ENCODE measurements at places on chromosomes 13 and 19.

DNA sequence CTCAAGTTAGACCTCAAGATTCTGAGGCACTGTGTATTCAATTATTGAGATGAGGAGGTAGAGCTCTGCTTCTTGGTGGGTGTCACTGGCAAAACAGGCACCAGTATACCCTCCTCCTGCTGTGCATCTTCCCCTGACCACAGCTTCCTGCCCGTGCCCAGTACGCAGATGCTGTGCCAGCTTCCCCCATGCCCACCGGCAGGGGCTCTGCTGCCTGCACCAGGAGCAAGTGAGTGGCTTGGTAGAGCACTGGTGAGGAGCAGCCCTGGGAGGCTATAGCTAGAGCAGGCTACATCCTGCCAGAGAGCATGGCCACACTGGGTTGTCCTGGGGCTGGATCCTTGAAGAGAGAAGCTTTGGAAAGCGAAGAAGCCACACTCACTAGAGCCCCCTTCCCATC is 21.0 kb upstream of the RNF17 start:
- DNase-seq, result no peak

DNA sequence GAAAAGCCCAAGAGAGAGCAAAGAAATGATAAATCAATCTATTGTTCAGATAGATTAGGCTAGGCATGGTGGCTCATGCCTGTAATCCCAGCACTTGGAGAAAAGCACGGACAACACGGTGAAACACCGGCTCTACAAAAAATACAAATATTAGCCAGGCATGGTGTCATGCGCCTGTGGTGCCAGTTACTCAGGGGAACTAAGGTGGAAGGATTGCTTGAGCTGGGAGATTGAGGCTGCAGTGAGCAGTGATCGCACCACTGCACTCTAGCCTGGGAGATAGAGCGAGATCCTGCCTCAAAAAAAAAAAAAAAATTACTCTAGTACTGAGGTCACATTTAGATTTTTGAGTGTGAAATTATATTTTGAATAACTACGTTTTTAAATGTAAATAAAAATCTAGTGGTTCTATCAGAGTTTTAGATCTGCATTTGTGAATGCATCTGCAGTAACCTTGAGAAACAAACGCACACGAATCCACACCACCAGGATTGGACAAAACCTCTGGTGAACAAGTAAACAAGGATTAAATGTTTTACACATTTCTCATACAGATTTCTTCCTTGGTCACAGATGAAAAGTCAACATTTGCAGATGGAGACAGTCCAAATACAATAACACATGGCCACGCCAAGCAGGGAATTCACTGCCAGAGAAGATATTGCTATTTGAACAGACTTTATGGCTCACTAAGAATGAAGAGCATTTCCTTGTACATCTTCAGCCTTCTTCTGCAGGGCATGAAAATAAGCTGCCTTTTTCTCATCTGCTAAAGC is 917.6 kb downstream of the PCDH9 start:
- DNase-seq, result no peak

GRCh38 chr13:105634059-105634458 is 901.4 kb downstream of the EFNB2 start:
- no peak for DNase-seq

GRCh38 chr19:2578901-2579677 is 103.2 kb downstream of the GADD45B start:
- peak; percentile 77 for DNase-seq

GRCh38 chr13:79405501-79405830 is 589 bp downstream of the RBM26 start:
- no peak for DNase-seq

- DNase-seq, result no peak
These were observed 688 bp downstream of the ZNF606 start for GRCh38 chr19:58001895-58002369.

DNA sequence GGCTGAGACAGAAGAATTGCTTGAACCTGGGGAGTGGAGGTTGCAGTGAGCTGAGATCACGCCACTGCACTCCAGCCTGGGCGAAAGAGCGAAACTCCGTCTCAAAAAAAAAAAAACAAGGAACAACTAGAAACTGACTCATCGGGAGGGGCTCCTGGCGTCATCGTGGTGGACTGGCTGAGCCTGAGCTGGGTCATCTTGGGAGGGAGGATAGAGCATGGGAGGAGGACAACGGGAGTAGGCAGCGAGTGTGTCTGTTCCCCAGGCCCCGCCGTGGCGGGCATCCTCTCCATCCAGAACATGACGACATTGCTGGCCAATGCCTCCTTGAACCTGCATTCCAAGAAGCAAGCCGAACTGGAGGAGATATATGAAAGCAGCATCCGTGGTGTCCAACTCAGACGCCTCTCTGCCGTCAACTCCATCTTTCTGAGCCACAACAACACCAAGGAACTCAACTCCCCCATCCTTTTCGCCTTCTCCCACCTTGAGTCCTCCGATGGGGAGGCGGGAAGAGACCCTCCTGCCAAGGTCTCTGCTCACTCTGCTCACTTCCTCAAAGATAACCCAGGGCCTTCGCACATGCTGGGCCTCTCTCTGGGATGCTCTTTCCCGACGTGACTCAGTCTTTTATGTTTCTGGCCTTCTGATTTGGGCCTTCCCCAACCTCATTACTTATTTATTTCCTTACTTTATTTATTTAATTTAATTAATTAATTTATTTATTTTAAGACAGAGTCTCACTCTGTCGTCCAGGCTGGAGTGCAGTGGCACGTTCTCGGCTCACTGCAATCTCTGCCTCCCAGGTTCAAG is 16.6 kb downstream of the DDX39A start:
- DNase-seq, result no peak

GRCh38 chr13:45950386-45951000 is 98.9 kb upstream of the SIAH3 start:
- no peak for DNase-seq

GRCh38 chr13:41995336-41995735 is 34.4 kb upstream of the VWA8 start:
- DNase-seq, result no peak

GRCh38 chr13:93217721-93218261 is 8.8 kb upstream of the GPC6 start:
- DNase-seq, result no peak

DNA sequence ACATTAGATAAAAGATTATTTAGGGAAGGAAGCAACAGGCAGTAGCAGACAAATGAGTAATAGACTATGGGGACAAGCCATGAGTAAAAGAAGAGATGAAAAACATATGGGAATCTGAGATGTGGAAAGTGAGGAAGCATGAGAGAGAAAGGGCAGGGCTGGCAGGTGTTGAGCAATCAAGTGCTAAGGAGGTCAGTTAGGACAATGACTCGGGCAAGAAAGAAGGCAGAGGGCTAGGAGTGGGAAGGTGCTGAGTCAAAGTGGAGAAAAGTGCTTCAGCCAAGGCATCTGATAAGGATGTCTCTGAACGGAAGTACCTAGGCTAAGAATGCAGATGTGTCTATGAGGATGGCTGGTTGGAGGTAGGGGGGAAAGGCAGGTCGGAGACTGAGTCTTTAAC is 291.9 kb upstream of the HTR2A start:
- DNase-seq, result no peak

DNA sequence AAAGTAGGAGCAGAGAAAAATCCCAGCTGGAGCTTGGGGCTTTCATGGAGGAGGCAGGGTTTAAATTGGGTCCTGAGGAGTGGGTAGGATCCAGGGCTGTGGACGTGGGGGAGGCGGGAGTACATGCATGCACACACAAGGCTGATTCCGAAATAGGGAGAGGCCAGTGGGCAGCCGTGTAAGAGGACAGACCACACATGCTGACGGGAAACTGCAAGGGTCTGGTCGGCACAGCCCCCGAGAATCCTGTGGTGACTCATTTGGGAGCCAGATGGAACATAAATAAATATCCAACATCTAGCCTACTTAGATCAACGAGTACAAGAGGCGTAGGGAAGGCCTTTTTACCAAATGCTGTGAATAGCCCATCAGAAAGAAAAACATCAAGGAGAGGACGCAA is 216.3 kb upstream of the ZNF507 start:
- no peak for DNase-seq

- no peak for DNase-seq
These were observed 8.3 kb downstream of the IRS2 start for GRCh38 chr13:109778102-109778542.

DNA sequence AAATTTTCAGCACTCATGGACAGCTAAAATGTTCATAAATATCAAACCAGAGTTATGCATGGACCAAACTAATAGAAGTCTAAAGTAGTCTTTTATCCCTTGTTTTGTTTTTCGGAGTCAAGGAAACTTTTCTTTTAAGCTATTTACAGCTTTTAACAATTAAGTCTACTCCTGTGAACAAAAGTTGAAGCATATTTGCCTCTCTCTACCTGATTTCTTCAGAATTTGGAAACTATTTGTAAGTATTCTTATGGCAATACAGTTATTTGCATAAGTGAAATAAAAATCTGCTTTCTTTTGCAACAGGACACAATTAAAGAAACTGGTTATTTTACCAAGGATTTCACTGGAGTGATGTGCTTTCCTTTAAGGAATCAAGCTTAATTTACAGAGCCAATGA is 47.1 kb upstream of the ANKRD10 start:
- no peak for DNase-seq

GRCh38 chr13:113489549-113490495 is 689 bp downstream of the DCUN1D2 start:
- no peak for DNase-seq

- DNase-seq, result no peak
These were observed 6.4 kb downstream of the ZNF808 start for GRCh38 chr19:52533901-52534300.

GRCh38 chr13:86608701-86609100 is 809.5 kb upstream of the SLITRK6 start:
- no peak for DNase-seq

DNA sequence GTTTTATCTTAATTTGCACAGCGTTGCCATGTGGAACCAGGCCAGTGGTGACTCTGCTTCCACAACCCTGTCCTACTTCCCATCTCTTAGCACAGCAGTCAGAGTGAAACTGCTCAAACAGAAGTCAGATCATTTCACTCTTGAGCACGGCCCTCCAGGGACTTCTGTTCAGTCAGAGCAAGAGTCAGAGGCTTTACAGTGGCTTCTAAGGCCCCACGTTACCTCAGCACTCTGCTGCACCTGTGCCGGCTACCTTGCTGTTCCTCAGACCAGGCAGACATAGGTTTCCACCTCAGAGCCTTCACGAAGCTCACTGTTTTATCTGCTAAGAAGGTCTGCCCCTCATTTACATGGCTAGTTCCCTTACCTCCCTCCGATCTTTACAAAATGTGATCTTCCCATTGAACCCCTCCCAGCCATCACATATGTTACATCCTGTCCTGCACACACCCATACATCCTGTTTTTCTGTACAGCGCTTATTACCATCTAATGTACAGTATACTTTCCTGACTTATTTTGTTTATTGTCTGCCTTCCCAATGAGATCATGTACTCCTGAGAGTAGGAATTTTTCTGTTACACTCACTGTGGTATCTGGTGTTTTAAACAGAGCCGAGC is 41.6 kb downstream of the TM9SF2 start:
- no peak for DNase-seq

DNA sequence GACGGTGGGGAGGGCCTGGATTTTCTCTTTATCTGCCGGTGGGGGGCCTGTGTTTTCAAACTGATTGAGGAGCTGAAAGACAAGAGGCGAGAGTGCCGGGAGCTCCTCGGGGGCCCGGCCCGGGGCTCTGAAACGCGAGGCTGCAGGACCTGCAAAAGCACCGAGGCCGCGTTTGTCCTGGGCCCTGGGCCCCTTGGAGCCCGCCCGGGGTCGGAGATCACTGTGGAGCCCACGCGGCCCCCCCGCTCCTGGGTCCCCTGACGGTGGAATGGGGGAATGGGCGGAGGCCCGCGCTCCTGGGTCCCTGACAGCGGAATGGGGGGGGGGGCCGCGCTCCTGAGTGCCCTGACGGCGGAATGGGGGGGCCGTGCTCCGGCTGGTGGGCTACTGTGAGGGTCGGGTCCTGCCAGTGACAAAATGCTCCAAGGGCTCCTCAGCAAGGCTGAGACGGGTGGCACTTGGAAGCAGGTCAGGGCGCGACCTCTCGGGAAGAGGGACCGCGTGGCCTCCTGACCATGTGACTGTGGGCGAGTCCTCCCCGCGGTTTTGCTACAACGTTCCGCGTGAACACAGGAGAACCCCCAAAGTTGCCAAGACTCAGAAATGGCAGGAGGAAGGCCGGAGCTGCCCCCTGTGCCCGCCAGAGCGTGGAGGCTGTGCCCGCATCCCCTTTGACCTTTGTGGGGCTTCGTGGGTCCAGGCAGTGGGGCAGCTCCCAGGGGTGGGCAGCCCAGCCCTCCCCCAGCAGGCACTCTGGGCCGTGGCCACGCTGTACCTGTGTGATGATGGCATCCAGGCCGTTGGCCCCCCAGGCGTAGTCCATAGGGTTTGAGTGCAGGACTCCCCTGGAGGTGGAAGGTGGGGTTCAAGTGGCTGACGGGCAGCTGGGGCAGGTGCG is 9.5 kb downstream of the FGF22 start:
- no peak for DNase-seq

DNA sequence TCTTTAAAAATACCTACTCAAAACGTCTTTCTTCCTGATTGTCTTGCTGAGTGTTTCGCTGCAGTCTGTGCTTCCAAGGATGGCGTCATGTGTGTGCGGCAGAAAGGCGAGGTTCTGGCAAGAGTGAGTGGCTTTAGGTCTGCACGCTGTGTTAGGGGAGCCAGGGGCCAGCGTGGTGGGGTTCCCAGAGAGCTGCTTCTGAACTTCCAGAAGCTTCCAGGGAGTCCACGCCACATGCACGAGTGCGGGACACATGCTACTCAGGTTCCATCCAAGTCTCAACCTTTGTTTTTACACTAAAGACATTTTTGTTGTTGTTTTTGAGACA is 67.9 kb downstream of the ATP11A start:
- no peak for DNase-seq

GRCh38 chr19:37936166-37936565 is 29.2 kb downstream of the SIPA1L3 start:
- DNase-seq, result no peak

DNA sequence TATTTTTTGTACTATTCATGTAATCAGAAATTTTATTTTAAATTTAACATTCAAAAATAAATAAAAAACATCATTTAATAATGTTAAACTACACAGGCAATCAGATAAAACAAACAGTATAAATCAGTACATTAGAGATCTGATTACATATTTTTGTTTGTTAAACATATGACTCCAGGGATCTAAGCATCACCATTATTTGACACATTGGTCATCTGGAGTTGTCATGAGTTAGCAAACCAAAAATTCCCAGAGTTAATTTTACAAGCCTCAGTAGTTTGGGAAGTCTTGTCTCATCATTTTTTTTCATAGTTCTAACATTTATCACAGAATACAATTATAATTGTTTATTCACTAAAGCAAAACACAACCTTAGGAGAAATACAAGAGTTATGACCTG is 770.8 kb upstream of the SLITRK6 start:
- no peak for DNase-seq
